ENCODE measurements at places on chromosomes 13 and 19.

DNA sequence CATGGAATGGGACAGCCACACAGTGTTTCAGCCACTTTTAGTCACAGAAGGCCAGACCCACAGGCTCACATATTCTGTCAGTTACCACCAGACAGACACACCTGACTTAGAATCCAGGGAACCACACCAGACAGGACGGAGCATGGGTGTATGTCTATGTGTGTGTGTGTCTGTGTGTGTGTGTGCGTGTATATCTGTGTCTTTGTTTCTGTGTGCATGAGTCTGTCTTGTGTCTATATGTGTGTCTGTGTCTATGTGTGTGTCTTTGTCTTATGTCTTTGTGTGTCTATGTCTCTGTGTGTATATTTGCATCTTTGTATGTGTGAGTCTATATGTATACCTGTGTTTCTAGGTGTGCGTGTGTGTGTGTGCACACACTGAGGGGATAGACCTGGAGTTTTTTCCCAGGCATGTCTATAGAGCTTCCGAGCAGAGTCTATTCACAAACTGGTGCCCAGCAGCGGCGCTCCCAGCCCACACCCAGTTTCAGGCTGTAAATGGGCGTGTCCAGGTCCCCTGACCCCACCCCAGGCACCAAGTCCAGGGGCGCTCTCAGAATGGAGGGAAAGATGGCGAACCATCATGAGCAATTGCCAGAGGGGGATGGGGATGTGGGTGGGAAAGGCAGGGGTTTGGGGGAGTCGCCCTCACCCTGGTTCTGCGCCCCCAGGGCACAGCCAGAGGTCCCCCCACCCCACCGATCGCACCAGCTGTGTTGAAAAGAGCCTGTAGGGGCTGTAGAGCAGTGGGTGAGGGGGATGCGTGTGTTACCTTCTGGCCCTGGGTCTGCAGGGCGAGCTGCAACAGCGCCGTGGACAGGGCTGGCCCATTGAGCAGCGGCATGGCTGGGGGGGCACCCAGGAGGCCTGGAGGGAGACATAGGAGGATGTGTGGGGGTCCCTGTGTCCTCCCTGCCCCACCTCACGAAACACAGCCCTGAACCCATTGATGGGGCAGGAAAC lies 6.3 kb upstream of the FDX2 start:
- no peak for DNase-seq

- peak; percentile 75 for DNase-seq
Measured at GRCh38 chr19:48390188-48391099, 907 bp downstream of the KDELR1 start.

- no peak for DNase-seq
Measured at GRCh38 chr19:49468746-49469447, 5.1 kb upstream of the FLT3LG start.

GRCh38 chr19:1468274-1468820 lies 10.7 kb downstream of the C19orf25 start:
- no peak for DNase-seq

DNA sequence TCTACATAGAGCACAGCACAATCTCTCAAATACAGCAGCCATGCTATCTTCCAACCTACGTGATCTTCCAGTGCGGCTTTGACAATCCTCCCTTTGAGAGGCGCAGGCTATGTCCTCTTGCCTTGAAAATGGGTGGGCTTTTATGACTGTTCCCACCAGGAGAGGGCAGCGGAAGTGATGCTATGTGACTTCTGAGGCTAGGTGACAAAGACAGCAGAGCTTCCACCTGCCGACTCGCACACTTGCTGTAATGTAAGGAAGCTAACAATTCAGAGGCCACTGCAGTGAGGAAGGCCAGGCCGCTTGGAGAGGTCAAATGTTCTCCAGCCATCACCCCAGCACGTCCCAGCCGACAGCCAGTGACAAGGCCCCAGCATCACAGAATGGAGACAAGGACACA lies 65.8 kb downstream of the MRPL57 start:
- no peak for DNase-seq

- no peak for DNase-seq
Measured at GRCh38 chr13:50426927-50427326, 411.7 kb downstream of the KCNRG start.

- DNase-seq: no peak
Measured at GRCh38 chr13:33123066-33123859, 107.0 kb downstream of the KL start.

DNA sequence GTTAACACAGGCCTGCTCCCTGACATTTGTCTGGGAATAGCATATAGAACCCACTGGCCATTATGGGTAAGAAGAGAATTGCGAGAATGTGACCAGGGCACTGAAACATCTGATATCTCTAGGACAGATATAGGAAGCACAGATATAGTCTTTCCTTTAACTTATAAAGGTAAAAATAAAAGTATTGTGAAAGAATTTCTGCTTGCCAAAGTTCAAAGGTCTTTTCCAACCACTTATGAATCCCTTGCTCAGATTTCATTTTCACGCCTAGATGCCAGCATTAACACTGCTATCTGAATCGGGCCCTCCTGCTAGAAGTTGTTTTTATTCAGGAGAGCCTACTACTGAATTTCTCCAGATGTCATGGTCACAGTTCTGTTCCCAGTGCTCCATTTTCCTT lies 27.7 kb downstream of the BBC3 start:
- DNase-seq: no peak

DNA sequence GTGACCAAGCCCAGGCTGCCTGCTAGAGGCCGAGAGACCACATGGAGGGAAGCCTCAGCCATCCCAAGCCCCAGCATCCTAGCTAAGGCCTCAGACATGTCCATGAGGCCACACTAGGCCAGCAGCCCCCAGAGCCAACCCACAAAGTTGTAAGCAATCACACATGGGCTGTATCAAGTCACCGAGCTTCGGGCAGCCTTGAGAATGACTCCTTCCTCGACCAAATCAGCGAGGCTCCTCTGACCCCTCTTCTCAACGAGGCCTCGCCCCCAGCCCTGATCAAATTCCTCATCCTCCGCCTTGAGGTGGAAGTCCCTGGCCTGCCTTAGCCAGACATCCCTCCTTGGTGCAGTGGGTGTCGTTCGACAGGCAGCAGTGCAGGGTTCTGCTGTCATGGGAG lies 1.9 kb upstream of the SPACA7 start:
- DNase-seq: no peak

DNA sequence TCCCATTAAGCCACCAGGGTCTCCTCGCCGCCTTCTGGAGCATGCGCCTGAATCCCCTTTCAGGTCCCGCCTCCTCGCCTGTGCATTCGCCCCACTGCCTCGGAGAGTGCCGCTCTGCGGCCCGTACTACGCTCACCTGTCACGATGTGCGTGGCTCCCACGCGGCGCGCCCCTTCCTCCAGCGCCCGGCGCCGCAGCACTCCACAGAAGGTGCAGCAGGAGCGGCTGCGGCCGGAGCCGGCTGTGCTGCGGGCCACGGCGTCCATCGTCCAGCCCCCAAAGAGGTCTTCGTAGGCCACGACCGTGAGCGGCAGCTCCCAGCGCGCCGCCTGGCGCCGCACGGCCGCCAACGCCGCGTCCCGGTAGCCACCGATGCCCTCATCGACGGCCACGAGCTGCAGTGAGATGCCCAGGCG lies 4.3 kb downstream of the CTU1 start:
- DNase-seq: no peak

- DNase-seq: no peak
Measured at GRCh38 chr13:22726726-22727125, 454.1 kb upstream of the SGCG start.

- DNase-seq: peak; percentile 89
Measured at GRCh38 chr13:27425918-27426630, 1.7 kb downstream of the GTF3A start.

GRCh38 chr13:109088624-109088917 lies 459.2 kb downstream of the MYO16 start:
- no peak for DNase-seq

All from lung microvascular endothelial cell (primary cell).